Cardiac septum (tissue), 1 donor: ENCODE measurements at places on chromosomes 7 and 10. TPM values are rescaled to one million over a fixed set of nuclear protein-coding genes. Genes with fewer than 3 reads are reported as not detected.

The LIPF gene
- not detected for total RNA-seq

The GDF2 gene
- not detected for total RNA-seq

The ADCY1 gene
- 2.9 TPM for total RNA-seq

The MSMB gene
- not detected for total RNA-seq

The TMEM139 gene
- total RNA-seq: 6.9 TPM

The NACAD gene
- total RNA-seq: 5.3 TPM

The AQP1 gene
- 155 TPM for total RNA-seq

The AGAP6 gene
- total RNA-seq: 5.0 TPM

GRCh38 chr7:43385856-43386255 is 197.1 kb upstream of the STK17A start:
- no peak for DNase-seq

GRCh38 chr7:21542891-21543527 is at the start of gene DNAH11:
DNAH11 (plus strand) TSS chr7:21543039; CDS start chr7:21543246, 207 bp downstream.
- DNase-seq: no peak

DNA sequence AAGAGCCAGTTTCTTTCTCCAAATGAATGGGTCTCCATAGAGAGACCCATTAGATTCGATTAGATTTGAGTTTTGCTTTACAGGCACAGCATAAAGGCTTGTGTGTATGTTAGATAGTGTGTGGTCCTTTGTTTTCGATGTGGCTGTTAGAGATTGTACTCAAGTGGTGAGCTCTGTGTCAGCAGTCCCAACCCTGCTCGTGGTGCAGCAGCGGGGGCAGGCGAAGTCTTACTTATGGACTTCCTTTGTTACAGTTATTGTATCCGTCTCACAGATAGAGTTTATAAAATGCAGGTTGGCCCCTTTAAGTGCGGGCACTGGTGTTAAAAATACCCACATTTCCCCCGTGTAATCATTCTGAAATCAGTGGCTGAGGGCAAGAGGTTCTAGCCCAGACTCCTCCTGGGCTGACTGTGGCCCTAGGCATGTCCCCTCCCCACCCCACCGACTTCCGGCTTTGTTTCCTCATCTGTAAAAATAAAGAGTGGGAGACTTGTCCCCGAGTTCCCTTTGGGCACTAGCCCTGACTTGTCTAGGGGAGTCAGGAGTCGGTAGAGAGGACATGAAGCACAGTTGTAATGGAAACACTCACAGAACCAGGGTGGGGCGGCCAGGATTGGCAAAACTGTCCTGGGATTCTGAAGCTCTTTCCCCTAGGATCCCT is 28.6 kb downstream of the MTURN start:
- DNase-seq: no peak

DNA sequence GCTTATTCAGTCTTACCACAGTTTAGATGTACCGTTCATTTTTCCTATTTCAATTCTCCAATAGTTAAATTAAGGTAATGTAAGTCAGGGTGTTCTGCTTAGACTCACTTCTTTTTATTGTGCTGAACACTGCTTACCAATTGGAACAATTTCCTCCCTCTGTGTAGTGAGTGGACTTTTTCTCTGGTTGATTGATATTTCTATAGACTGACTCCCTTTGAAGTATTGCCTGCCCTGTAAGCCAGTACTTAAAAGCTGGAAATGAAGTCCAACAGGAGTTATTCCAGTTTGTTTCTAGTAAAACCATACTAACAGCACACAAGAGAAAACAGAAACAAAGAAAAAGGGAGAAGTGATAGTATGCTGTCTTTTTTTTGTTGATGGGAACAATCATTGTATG is 1674.9 kb downstream of the REEP3 start:
- no peak for DNase-seq
